ENCODE measurements at places on chromosomes 4 and X.

DNA sequence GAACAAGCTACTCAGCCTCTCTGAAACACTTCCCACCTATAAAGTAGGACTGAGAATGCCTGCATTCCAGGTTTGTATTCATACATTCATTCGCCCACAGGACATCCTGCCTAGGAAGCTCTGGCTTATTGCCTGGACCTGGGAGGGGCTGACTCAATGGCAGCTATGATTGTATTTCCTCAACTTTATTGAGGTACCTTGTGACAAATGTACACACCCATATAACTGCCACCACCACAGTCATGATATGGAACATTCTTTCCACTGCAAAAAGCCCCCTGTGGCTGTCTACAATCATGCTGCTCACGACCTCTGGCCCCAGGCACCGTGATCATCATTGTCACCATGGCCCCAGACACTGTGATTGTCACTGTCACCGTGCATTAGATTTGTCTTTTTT, 68.3 kb downstream of the ABLIM2 start:
- DNase-seq, result no peak

- DNase-seq, result no peak
Observed at GRCh38 chr4:10054571-10055041, 33.3 kb upstream of the SLC2A9 start.

- peak; percentile 49 for DNase-seq
Observed at GRCh38 chr4:30770049-30770549, 49.9 kb downstream of the PCDH7 start.

- DNase-seq, result no peak
Observed at GRCh38 chr4:147586637-147587036, 30.6 kb upstream of the TMEM184C start.

- no peak for DNase-seq
Observed at GRCh38 chr4:172601195-172601594, 567.4 kb upstream of the GALNT7 start.

- DNase-seq, result peak; percentile 7
Observed at GRCh38 chr4:92305148-92305877, 1.5 kb downstream of the GRID2 start.

DNA sequence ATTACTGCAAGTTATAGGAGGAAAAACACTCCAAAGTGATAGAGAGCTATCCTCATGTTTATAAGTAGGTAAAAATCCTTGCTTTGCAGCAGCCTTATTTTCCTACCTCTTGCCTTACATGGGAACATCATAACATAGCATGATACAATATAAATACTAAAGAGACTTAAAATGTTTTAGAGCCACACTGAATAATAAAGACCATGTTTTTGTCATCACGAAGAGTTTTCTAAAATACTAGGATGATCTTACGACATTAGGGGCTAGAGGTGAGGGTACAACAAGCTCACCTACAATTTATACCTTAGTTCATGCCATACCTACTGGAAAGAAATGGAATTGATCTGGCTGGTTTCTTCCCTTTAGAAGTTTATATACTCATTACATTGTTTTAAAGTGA, 184.8 kb downstream of the FBXW7 start:
- no peak for DNase-seq

DNA sequence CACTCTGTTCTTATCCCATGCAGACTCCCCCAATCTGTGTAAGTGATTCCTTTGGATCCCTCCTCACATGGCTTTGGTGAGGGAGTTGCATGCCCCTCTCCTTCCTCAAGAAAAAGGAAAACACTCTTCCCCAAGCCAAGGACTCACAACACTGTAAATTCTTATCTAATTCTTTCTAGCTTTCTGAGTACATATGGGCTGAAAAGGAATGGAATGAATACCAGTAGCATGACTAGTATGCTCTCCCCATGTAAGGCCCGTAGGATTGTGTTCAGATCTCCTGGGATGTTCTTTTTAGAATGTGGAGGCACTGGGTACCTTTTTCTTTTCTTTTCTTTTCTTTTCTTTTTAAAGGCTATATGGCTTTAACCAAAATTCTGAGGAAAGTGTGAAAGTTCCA, 17.0 kb upstream of the MAGED1 start:
- no peak for DNase-seq

DNA sequence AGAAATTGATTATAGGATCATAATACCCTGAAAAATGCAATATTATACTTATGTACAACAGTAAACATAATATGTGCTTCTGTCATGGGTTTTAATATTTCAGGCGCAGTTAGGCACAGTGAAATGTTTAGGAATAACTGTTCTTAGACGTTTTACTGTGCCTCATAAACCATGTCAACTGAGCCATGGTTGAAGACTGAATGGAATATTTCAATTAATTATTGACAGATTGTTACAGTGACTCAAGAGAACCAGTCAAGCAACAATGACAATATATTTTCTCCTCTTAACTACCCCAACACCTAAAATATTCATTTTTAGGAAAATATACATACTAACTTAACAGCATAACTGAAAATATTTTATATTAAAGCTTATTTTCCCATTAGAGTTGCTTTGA, 852.7 kb upstream of the FRG1 start:
- no peak for DNase-seq

DNA sequence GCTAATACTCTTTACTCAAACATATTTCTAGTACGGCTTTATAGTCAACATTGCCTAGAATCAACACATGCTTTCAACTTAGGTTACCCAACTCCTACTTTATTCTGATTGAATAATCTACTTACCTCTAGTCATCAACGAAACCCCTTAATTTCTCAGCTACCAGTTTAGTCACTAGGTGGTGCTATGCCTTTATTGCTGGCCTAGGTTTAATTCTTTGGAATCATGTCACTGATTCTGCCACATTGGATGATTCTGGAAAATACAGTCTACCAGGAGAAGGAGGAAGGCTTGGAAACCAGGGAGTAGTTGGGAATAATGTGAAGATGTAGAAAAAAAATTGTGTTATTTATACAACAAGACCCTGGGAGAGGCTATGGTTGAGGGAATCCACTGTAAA, 167.7 kb downstream of the DCAF12L2 start:
- no peak for DNase-seq

DNA sequence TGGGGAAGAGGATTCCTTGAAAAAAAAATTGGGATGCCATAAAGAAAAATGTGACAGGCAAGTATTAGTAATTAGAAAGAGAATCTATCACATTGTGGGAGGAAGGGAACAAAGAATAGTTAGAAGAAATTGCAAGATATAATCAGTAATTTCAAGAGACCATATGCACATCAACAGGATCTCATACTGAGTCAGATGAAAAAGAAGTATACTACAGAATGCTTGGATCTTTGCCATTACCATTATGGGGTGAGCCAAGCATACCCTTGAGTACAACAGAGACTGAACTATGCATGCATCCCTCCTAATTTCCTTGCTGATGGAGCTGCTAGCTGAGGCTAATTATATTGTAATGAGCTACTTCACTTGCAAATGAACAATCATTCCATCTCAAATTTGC, 287.6 kb downstream of the PAPSS1 start:
- DNase-seq, result peak; percentile 36

- no peak for DNase-seq
Observed at GRCh38 chr4:150381609-150382008, 200.3 kb upstream of the MAB21L2 start.

- DNase-seq, result peak; percentile 85
Observed at GRCh38 chr4:40180356-40180755, 16.5 kb upstream of the RHOH start.

GRCh38 chrX:148871422-148872160, 371.2 kb downstream of the AFF2 start:
- peak; percentile 90 for DNase-seq
